Retina (tissue), 1 donor: ENCODE measurements at places on chromosomes 1 and 21.

DNA sequence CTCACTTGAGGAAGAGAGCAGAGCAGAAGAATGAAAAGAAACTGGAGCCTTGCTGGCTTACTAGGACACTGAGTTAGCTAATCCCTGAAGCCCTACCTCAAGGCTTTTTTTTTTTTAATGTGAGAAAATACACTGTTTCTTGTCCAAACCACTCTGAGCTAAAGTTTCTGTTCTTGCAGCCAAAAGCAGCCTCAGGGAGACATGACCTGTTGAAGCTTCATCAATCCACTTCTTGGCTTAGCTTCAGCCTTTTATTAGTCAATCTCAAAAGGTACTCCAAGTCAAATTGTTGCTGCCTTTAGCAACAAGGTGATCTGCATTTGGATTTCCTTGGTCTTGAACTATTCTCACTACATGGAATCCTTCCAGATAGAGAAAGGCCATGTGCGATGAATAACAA lies 33.7 kb downstream of the CCDC185 start:
- DNase-seq: no peak

GRCh38 chr1:207021139-207021861 lies 11.3 kb downstream of the C1orf116 start:
- DNase-seq: no peak

DNA sequence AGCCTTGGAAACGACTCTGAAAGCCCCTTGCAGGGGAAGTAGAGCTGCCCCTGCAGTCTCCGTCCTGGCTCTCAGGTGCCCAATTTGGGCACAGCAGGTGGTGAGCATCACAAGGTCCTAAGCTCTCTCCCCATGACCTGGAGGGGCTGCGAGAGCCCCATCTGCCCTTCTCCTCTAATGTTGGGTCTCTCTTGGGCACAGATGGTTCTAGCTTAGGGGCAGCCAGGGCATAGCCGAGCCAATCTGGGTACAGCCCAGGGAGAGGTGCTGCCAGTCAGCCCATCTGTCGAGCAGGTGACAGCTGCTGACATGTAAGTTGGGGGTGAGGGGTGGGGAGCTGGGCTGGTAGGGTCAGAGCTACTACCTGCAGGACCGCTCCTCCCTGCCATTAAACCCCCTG lies 50.7 kb downstream of the SYT2 start:
- DNase-seq: no peak

GRCh38 chr1:224535641-224536040 lies 80.5 kb upstream of the CNIH3 start:
- no peak for DNase-seq

DNA sequence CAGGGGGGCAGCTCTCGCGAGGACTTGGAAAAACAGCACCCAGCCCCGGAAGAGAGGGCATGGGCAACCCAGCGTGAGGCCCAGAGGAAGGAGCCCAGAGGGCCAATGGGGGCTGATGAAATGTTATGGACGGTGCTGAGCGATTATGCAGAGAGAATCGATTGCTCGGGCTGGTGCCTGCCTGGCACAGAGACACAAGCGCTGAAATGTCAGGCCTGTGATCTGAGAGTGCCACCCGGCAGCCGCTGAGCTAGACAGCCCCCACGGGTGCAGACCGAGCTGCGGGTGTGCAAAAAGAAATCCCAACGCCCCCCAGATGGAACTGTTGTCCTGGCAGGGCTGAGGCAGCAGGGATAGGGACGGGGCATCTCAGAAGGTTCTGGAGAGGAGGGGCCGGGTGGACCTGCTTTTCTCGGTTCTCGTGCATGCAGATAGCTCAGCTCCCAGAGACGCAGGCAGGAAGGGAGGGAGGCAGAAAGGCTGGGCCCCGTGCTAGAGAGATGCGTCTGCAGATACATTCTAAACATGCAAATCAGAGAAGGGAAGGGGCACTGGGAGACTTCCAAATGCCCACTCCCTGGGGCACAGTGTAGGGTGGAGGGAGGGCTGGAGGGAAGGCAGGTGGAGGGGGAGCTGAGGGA lies 41.5 kb downstream of the TAS1R2 start:
- no peak for DNase-seq

DNA sequence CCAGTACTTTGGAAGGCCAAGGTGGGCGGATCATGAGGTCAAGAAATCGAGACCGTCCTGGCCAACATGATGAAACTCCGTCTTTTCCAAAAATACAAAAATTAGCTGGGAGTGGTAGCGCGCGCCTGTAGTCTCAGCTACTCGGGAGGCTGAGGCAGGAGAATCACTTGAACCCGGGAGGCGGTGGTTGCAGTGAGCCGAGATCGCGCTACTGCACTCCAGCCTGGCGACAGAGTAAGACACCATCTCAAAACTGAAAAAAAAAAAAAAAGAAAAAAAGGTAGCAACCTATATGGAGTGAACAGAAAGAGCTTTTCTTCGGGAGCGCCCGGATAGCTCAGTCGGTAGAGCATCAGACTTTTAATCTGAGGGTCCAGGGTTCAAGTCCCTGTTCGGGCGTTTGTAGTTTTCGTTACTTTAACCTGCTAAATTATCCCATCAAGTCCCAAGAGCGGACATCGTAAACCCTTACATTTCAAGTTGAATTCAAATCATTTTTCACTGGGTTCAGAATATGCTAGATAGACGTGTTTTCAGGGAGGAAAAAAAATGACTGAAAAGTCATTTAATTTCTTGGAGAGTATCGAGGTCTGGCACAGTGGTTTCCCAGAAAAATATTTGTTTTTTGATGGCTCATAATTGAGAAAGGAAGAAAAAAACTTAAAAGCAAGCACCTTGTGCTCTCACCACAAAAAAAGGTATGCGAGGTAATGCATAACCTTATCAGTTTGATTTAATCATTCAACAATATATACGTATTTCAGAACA lies 9.8 kb upstream of the MDM4 start:
- peak; percentile 96 for DNase-seq

DNA sequence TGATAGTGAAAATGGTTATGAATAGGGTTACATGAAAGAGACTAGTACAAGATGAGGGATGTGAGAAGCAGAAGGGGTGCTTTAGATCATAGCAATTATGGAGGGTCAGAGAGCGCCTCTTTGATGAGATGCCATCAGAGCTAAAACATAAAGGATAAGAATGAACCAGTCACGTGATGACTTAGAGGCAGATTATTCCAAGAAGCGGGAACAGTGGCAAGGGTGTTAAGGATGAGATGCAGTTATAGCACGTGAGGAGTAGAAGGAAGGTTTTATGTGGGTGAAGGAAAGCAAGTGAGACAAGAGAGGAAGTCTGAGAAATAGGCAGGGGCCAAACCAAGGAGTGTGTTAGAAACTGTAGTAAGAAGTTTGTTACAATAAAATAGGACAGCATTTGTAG lies 360.1 kb downstream of the DPYD start:
- DNase-seq: no peak

GRCh38 chr1:209569455-209570207 lies 13.9 kb upstream of the CAMK1G start:
- peak; percentile 69 for DNase-seq

- peak; percentile 75 for DNase-seq
Measured at GRCh38 chr1:24705260-24706073, 39.8 kb upstream of the CLIC4 start.

- DNase-seq: no peak
Measured at GRCh38 chr21:35465741-35466140, 416.6 kb upstream of the RUNX1 start.

GRCh38 chr1:100009458-100009857 lies 39.7 kb downstream of the SLC35A3 start:
- DNase-seq: no peak

- DNase-seq: peak; percentile 61
Measured at GRCh38 chr1:198530953-198531352, 9.5 kb downstream of the ATP6V1G3 start.

DNA sequence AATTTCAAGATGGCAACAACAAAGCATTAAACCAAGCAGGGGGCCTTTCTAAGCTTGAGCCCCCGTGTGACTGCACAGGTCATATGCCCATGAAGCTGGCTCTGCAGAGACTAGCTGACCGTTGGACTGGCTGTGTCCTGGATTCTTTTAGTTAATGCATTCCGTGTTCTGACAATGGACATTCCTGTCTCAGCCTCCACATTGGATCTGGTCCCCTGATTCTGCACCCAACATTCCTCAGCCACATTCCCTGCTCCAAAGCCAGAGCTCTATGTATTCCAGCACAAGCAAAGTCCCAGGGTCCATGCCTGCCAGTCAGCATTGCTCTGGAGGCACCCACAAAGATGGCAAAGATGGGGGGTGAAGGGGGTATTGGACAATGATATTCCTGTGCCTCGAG lies 5.1 kb upstream of the NAV1 start:
- no peak for DNase-seq

GRCh38 chr1:42784946-42785693 lies at the start of gene TMEM269:
TSS of gene TMEM269 (plus strand) at chr1:42784991. CDS start at chr1:42789894, 4,903 bp downstream.
- peak; percentile 68 for DNase-seq

DNA sequence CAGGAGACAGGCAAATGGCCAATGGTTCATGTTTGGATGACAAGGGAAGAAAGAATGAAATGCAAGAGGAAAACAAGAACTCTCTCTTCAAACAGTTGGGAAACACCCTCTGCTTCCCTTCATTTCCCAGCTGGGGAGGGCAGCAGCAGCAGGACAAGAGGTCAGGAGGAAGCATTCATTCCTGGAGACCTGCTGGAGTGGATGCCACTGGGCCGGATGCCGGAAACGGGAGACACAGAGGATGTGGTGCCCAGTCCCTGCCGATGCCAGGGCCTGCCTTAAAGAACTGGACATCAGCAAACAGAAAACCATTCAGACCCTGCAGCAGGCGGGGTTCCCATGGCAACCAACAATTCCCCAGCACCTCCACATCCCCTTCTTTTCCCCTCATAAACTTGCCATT lies 102.3 kb upstream of the ZNF648 start:
- no peak for DNase-seq

DNA sequence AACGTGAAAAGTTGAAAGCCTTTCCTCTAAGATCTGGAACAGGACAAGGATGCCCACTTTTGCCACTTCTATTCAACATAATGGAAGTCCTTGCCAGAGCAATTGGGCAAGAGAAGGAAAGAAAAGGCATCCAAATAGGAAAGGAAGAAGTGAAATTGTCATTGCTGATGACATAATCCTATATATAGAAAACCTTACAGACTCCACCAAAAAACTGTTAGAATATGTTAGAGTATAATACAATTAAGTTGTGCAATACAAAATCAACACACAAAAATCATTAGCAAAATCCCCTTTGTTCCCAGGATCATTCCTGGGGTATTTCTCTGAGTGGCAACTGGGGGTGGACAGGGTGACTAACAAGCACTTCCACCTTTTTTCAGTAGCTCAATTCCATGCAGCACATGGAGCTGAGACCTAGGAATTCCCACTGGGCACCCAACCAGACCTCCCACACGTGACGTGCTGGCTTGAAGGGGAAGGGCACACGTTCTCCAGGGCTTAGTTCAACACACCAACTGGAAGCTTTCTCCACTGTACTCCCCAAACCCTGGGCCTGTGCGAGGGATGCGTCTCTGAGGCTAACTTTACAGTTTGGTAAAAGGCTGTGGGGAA lies 9.6 kb downstream of the STUM start:
- no peak for DNase-seq

DNA sequence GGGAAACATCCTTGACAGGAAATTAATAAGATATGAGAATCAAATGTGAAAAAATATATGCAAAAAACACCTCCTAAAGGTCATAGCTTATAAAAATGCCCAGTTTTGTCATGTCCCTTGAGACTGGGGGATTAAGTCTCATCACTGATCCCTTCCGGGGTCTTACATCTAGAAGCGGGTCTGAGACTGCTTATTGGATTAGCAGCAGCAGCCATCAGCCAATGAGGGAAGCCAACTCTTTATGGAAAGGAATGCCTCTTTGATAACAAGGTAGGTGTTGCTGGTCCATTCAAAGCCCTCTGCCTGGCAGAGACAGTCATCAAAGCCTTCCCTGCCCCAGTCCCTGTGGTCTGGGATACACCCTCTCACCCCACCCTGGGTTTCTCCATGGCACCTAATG lies 3.9 kb upstream of the CACNA1S start:
- no peak for DNase-seq

GRCh38 chr1:110951161-110951560 lies 12.6 kb downstream of the LRIF1 start:
- no peak for DNase-seq

DNA sequence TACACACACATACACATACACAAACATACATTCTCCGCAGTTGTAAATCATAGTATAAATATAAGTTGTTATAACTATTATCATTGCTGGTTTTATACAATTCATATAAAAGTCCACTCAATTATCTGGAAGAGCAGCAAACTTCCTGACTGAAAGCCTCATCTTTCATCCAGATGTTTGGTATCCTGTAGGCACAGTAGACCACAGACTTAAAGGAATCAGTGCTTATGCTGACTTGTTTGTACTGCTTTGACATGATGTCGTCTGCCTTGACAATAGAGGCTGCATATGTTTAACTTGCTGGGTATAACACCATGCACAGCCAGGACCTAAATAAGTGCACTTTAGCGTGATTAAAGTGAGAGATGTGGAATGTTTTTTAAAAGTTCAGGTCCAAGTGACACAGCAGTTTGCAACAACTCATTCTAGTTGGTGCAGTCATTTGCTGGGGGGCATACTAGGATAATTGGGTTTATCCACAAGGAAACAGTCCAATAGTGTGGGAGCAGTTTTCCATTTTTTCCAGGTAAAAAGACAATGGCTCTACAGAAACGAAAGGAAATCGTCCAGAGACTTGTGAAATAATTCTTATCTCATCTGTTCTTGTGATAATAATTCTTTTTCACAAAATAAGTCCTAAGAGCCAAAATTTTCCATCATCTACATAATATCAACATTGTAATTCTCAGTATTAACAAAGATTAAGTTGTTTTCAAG lies 110.3 kb upstream of the TSPAN2 start:
- no peak for DNase-seq

DNA sequence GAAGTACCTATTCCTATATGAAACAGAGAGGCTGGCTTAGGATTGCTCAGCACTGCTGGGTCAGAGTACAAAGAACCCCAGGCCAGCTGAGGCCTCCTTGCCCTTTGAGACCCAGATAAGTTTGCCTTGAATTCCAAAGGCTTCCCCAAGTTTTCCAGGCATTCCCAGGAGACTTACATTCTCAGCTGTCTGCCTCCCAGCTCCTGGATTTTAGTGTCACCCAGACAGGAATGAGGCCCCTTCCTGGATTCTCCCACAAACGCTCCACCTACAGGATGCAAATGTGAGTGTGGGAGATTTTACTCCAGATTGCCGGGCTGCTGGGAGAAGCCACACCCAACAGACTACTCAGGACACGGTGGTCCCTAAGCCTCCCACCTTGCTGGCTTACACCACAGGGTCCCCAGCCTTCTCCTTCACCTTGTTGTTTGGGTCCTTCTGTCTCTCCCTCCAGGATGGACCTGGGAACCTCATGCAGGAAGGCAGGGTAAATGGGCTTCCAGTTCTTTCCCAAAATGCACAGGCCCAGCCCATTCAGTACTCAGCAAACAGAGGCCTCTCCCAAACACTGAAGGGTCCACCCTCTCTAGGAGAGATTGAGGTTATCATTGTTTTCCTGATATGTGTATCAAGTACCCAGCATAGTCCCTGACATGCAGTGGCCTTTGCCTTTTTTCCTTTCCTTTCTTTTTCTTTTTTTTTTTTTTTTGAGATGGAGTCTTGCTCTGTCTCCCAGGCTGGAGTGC lies 10.6 kb downstream of the RHBG start:
- DNase-seq: no peak

- DNase-seq: no peak
Measured at GRCh38 chr1:8011016-8011415, 15.1 kb downstream of the ERRFI1 start.
